Cardiac fibroblast (primary cell): ENCODE measurements at places on chromosomes 6 and 20.

- no peak for DNase-seq
These were observed 89.5 kb upstream of the SIM1 start for GRCh38 chr6:100554228-100554627.

DNA sequence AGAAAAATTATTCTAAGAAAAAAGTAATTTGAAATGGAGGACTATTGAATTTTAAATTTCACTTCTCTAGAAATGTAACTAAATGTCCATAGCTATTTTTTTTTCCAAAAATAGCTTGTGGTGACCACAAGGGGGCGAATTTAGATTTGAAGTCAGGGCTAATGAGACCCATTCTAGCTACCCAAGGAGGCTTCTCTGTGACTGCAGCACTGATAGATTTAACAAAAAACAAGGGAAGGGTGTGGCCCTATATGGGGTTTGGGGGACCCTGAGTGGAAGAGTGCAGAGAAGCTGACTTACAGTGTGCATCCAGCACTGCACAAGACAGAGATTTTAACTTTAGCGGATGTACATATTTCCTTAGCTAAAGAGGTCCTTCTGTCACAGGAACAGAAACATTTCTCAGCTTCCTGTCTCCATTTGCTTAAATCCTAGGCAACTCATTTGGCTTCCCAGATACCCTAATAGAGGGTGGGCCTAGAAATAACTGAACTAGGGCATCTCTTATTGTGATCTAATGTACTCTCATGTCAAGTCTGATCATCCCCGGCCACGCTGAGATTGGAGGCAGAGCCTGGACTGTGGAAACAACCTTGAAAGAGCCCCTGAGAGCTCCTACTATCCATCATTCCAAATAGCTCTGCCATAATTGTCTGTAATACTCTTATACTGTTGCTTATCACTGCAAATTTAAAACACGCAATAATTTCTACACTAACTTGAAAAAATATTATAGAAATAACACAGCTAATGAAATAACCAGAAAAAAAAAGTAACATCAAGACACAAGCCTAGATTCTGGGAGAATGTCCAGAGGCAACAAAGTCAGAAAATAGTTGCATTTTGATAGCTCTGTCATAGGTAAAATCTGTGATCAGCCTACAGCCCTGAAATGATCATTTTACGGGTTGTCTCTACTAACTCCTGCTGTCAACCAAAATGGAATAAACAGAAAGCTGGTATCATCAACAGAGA is 93.6 kb downstream of the SNAP91 start:
- peak; percentile 59 for DNase-seq

- DNase-seq, result no peak
These were observed 518.5 kb downstream of the TENT5A start for GRCh38 chr6:81233990-81234389.

DNA sequence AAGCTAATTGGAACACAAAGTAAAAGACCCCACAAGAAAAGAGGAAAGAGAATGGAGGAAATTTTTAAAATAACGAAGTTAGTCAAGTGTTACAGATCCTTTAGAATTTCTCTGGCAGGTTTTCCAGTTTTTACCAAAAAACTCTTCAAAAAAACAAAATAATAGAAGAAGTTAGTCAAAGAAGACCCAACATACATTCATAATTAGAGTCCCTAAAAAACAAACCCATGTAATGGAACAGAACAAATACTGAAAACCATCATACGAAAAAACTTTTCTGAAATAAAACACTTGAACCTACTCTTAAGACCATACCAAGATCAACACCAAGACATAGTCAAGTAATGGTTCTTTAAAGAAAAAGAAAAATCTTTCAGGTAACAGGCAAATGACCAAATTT is 31.6 kb downstream of the RANBP9 start:
- DNase-seq, result no peak

DNA sequence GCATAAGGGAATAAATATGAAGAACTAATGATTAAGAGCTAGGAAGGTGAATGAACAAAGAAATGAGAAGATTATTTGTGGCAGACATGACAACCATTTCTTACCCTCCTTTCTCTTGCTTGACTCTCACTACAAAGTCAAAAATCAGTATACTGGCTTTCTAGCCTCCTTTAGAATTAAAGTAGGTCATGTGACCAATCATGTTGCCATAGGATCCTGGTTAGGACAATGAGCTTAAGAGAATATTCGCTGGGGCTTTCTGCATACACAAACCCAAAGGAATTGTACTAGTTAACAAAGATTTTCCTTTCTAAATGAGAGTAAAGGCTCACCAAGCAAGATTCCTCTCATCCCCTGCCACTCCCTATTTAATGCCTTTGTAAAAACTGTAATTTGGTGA is 76.0 kb upstream of the ID4 start:
- DNase-seq, result no peak

- no peak for DNase-seq
These were observed 33.0 kb downstream of the GNAS-AS1 start for GRCh38 chr20:58817748-58818147.

GRCh38 chr20:47740862-47741184 is 44.5 kb downstream of the SULF2 start:
- DNase-seq, result no peak

DNA sequence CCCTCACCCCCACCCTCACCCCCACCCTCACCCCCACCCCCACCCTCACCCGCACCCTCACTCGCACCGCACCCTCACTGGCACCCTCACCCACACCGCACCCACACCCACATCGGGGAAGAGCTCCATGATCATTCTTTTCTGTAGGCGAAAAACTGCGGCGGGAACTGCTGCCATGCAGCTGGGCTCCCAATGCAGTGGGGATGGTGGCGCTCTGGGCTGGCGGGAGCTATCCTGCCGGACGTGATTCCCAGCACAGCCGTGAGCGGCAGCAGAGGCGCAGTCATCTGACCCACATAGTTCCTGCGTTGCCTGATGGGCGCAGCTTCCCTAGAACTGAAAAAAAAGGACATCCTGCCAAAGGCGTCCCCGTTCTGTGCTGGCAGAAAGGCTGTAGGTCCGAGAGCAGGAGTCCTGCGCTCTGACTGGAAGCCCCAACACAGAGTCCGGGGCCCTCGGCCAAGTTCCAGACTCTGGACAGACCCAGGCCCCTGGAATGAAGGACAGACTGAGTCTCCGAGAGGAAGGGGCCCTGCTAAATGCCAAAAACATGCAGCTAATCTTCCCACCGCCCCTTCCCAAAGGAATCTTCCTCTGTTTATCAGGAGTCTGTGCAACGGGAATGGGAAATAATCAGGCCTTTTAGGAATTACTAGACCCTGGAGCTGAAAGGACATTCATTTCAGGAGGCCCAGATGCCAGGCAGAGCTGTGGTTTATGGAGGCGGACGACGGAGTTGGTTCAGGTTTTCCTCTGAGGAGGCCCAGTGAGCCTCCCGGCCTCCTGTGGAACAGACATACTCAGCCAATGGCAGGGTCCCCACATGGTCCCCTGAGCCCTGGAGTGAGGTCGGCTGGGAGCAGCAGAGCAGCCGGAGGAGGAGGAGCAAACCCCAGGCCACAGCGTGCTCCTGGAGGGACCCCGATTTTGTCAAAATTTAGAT is 14.1 kb upstream of the TCFL5 start:
- DNase-seq, result peak; percentile 92

- DNase-seq, result no peak
These were observed 53.7 kb downstream of the SH3BGRL2 start for GRCh38 chr6:79684876-79685275.

DNA sequence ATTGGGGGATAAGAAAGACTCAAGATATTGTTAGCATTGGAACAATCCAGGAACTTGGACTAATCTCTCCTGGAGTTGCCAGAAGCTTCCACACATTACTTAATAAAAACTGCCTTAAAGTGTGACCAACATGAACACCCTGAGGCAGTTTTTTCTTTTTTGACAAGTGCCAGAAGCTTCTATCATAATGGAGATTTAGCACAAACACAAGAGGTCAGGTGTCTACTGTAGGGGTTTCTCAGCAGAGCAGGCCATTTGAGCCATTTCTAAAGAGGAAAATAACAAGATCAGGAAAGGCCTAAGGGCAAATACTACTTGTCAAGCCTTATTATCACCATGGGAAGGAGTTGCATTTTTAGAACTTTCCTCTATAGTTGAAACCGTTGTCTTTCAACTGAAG is 361.5 kb downstream of the EPM2A start:
- DNase-seq, result no peak

GRCh38 chr20:17799575-17800227 is 99.9 kb downstream of the BANF2 start:
- DNase-seq, result no peak

GRCh38 chr20:11838076-11838636 is 79.5 kb upstream of the BTBD3 start:
- DNase-seq, result no peak

DNA sequence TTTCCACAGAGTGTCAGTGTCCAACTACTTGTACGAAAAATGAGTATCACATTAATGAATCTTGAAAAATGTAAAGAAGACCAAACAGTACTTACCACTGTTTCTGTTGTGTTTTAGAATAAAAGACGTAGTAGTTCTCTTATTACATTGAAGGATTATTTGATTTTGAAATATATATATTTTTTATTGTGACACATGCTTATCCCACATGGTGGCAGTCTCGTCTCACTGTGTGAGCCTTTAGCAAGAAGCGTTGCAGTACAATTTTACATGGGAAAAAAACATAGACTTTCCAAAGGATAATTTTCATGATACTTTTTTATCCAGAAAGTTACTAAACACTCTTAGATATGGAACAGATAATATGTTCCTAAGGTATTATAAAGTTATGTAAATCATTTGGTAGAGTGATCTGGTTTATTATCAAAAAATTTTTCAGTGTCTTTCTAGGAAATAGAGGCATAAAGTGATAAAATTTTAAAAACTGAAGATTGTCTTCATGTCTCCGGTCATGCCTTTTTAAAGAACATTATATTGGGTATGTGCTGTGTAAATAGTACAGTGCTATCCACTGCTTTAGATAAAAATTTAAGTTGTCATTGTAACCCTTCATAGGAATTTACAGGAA is 117.5 kb upstream of the SAMD5 start:
- DNase-seq, result peak; percentile 40

DNA sequence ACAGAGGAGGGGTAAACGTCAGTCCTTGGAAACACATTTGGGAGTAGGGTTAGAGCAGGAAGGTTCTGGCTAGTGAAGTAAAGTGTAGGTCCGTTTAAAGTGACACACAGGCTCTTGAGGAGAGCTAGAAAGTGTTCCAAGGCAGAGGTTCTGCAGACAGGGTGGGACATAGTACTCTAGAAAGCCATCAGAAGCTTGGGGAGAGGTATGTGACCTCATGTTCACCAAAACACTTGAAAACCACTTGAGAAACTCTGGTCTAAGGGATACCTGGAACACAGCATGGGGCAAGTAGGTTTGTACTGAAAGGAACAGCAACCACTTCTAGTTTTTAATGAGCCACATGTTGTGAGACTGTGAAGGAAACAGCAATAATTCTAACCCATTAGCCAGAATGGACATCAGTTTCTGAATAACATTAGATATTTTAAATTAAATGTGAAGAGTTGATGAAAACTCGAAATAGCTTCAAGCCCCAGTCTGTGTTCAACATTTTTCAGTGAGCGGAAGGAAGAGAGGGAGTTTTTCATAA is 49.0 kb downstream of the SOBP start:
- no peak for DNase-seq

DNA sequence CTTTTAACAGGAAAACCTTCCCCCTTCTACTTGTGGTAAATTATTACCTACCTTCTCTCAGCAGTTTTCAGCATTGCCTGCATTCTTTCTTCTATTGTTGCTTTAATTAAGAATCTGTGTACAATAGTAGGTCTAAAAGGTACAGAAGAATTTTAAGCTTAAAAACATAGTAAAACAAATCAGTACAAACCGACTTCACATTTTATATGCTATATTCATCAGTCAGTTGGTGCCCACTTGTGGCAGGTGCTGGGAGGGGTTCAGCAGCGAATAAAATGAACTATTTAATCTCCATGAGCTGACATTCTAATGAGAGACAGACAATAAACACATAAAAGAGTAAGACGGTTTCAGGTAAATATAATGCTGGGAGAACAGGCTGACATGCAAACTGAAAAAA is 73.4 kb upstream of the FBXO30 start:
- DNase-seq, result peak; percentile 31

- no peak for DNase-seq
These were observed 93.1 kb upstream of the SOX4 start for GRCh38 chr6:21500314-21501020.

DNA sequence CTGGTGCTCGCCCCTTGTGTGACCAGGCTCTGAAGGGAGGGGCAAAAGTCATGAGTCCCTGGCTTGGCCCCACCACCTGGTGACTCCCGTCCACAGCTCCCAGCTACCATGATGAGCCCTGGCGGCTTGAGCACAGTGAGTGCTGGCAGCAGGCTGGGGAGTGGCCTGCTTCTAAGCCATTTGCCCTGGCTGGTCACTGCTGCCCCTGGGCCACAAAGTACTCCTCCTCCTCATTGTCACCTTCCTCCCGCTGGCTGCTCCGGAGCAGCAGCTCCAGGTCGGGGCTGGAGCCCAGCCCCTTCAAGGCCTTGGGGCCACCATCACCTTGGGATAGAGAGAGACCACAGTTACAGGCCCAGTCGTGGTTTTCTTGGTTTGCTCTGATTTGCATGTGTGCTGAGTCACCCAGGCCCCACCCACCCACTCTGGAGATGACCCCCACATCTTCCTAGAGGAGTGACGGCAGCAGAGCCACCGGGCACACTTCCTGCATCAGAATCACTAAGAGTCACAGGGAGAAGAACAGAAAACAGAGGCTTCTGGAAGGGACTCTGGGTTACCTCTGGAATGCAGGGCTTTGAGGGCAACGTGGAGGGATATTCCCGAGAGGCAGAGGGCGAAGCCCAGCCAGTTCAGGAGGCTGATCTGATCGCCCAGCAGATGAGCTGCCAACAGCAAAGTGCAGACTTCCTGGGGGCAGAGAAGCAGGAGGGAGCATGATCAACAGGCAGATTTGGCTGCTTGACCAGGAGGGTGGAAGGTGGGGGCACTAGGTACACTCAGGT is 42.1 kb upstream of the CDH22 start:
- DNase-seq, result peak; percentile 88

- no peak for DNase-seq
These were observed 436 bp upstream of the ZNF337 start for GRCh38 chr20:25697132-25697446.

DNA sequence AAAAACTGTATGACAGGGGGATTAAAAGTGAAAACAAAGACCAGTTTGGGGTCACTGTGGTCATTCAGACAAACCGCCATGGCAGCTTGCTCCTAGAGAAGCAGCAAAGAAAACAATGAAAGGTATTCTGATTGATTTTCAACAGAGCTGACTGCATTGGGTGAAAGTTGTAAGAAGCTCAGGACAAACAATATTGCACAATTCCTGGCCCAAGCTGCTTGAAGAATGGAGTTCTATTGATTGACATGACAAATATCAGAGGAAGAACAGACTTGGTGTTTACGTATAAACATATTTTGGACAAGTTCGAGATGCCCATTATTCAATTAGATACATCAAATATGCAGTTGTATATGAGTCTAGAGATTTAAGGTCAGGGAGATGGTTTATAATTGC is 62.0 kb downstream of the TRIM38 start:
- DNase-seq, result no peak
